ENCODE measurements at places on chromosomes 16 and 17.

- DNase-seq, result no peak
Observed at GRCh38 chr17:74480290-74480689, 13.9 kb downstream of the CD300A start.

- DNase-seq, result no peak
Observed at GRCh38 chr16:17235147-17235815, 235.5 kb downstream of the XYLT1 start.

DNA sequence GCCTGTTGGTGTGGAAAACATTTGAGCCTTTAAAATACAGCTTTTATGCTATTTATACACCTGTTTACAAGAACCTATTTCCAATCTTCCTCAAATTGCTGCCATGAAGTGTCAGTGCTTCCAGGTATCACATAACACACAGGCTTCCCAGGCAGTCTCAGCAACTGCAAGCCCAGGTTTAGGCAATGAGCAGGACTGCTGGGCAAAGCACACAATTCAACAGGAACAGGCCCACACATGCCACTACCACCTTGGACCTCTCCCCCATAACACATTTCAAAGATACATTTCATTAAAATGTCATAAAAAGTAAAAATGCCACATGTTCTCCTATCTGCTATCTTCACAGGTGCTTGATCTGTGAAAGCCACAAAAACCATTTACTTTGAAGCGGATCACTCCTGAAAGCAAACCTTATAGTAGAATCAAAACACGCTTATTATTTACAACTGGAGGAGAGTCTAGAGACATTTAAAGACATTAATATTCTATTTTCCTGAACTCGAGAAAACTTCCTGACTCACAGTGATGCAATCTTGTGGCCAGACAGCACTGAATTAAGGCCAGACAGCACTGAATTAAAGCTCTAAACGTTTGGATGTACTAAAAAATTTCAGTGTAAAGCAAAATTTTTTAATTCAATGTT, 31.5 kb downstream of the ANKFY1 start:
- DNase-seq, result no peak

DNA sequence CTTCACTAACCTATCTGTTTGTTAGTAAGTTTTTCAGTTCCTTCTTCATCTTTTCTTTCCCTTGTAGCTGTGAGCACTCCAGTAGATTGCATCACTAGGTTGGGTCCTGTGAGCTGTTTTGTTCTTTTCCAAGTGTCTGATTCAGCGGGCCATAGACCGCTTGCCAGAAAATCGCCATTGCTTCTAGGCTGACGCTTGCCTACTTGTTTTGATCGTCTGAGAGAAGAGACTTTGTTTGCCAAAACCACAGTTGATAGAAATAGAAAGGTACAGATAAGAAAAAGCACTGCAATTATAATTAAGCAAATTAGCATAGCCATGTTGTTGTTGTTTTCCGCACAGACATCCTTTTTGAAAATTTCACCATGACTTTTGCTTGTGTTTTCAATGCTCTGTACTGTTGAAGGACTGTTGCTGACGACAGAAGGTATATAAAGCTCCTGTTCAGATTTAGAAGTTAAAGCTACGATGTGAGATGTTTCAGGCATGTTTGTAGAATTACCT, 3.1 kb downstream of the EVI2A start:
- DNase-seq, result peak; percentile 46

DNA sequence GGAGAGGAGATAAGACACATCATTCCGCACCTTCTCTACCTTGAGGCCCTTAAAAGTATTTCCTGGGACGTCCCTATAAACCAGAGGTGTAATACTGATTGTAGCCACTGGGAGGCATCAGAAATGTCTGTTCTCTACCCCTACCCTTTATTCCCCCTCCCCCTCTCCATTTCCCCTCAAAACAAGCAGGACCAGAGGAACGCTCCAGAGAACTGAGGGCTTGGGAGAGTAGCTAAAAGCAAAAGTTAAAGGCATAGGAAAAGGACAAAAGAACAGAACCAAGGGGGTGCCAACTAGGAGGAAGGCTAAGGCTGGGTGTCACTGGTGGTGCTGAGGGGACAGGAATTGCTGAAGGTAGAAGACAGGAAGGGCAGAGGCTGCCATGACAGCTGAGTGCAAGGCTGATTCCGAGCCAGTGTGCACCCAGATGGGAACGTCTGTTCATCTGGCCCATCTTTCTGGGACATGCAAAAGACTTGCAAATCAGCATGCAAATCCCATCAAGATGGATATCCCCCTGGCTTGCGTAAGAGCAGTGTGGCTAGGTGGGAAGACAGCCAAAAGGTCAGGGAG, 6.7 kb downstream of the CAMTA2 start:
- peak; percentile 63 for DNase-seq

GRCh38 chr17:48606892-48607614, 2.3 kb upstream of the HOXB6 start:
- DNase-seq, result no peak
